ENCODE measurements at places on chromosomes 4 and X.

DNA sequence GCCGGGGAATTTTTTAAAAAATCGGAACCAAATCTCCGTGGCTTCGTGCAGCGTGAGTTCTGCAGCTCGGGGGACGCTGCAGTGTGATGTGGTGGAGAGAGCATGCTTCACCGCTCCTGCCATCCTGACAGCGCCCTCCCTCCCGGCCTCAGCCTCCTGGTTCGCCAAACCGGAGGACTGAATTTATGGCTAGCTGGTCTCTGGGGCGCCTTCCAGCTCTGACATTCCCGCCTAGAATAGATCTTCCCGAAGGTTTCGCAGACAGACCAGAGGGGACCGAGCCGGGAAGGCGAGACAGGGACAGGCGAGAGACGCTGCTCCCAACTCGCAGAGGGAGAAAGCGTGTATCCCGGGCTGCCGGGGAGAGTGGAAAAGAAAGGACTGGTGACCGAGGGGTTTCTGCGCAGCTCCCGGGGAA, 25.9 kb downstream of the HOPX start:
- DNase-seq, result no peak

- no peak for DNase-seq
Measured at GRCh38 chr4:6175426-6175825, 24.9 kb downstream of the JAKMIP1 start.

DNA sequence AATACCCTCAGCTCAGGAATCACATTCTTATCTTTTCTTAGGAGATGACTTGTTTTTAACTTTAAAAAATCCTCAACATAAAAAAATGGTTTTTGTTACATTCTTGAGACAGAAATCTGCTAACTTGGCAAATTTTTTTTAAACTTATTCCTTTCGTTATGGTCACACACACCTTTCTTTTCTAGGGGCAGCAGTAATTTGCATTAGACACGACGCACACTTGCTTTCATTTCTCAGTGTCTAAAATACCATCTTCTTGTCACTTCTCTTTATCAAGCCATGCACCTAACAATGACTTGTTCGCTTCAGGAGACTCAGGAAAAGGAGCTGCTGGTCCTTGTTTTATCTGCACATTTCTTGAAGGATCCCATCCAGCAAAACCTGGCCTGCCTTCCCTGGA, 112.6 kb upstream of the TBL1X start:
- no peak for DNase-seq

- DNase-seq, result no peak
Measured at GRCh38 chr4:179124419-179124818, 1682.2 kb upstream of the AGA start.

DNA sequence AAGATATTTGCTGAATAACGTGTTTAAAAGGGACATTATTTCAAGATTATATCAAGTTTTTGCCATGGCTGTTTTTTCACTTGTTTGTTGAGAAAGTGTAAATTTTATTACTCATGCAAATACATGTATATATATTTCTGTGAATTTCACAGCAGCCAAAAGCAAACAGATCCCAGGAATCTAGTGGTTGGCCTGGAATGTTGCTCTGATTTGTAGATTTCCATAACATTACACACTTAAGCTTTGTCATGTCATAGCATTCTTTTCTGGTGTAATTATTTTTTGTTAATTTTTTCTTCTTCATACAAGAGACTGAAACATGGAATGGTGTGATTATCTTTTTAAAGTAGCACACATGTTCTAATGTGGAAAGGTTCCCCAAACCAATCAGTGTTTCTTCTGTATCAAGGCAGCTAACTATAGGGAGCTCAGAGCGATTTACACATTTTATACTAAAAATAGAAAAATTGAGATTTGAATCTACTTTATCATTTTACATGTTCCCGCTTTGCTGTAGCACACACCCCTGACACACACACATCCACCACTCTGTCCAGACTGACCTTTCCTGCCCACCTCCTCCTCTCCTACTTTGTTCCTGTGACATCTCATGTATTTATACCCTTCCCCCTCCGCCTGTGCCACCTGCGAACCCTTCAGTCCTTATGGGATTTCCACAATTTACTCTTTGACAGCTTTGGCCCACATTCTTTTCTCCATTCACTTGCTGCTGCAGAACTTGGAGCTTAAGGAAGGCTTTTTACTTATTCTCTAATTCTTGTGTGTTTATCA, 20.3 kb downstream of the RUFY3 start:
- no peak for DNase-seq

DNA sequence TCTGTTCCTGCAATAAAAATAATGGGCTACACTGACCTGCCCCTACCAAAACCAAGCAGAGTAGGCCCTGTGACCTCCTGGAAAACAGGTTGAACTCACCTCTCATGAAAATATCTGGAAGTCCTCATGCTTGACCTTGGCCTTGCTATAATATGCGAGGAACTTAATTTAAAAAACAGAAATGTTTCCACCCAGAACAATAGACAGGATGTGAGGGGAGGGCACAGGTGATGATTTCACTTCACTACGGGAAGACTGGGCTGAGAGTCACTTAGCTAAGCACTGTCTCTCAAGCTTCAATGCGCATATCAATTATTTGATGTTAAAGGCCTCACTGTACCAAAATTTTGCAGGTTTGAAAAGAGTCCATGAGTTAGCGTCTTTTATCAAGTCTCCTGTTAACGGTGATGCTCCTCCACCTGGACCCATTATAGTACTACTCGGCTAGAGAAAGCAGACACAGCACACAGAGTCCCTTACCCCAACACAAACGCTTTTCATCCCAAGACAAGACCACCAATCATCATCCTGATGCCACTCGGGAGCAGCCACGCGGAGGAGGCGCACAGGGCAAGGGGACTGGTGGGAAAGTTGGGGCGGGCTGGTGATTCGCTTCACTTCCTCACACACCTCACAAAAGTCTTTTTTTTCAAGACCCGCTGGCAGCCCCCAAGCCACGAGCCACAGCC, 25.9 kb downstream of the ZNF721 start:
- no peak for DNase-seq

- DNase-seq, result no peak
Measured at GRCh38 chr4:72365981-72366380, 203.0 kb downstream of the ADAMTS3 start.

- DNase-seq, result no peak
Measured at GRCh38 chrX:72123471-72124185, 8.1 kb downstream of the RTL5 start.

DNA sequence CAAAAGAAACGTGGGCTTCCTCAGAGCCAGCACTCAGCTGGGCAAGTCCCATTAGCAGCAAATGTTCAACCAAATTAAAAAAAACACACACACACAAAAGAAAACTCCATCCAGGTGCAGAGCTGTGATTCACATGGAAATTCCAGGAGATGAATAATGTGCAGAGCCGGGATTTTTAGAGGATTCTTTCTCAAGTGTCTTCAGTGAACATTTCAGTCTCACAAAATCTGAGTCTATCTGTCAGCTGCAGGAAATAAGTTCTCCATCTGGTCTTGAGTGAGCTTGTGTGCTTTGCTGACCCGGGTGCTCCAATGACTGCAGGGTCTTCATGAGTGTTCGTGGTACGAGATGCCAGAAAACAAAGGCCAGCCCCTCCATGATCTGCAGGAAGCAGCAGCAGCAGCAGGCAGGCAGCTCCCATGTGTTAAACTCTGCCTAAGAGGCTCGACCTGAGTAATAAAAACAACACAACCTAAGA, 44.3 kb downstream of the RASGEF1B start:
- no peak for DNase-seq

- DNase-seq, result no peak
Measured at GRCh38 chrX:12425496-12425895, 287.2 kb downstream of the FRMPD4 start.

- DNase-seq, result no peak
Measured at GRCh38 chr4:131526686-131527085, 1622.4 kb upstream of the PCDH10 start.

GRCh38 chr4:172404676-172405075, 591.5 kb downstream of the GALNTL6 start:
- peak; percentile 86 for DNase-seq

DNA sequence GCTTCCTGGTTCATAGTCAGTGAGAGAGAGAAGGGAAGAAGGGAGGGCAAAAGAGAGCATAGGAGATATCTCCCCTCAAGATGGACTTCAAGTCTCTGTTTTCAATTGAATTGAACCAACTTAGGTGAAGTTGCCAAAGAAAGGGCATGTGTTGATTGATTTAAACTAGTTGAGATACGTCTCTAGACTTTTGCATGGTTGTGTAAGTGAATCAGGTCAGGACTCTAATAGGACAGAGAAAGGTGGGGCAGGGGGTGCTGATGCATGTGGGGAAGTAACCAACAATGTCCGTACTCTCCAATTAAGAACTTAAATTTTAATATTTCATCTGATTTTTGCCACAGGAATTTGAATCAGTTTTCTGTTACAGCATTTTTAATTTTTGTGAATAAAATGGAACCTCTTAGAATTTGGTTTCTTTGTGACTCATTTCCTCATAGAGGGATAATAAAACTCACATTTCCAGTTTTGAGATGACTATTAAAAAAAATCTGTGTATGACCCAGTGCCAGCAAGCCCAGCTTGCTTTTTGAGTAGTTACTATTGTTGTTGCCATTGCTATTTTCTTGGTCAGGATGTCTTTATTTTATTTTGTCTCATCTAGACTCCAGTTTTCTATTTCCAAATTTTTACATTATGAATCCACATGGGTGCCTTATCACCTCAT, 37.3 kb downstream of the SLIT2 start:
- no peak for DNase-seq

DNA sequence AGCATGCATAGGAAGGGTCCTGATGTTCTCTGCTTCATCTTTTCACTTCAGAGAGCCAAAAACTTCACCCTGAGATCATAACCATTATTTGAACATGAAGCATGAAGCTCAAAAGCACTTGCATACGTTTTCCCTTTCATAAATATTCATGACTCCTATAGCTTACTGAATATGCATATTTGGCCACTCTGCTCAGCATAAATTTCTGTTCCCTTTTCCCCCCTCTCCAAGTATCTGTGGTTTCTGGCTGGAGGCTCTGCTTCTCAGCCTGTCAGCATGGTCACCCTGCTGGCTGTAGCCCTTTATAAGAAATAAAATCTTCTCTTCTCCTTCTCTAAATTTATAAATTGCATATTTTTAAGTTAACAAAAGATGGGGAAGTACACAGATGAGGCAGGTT, 384.7 kb upstream of the AGA start:
- no peak for DNase-seq

DNA sequence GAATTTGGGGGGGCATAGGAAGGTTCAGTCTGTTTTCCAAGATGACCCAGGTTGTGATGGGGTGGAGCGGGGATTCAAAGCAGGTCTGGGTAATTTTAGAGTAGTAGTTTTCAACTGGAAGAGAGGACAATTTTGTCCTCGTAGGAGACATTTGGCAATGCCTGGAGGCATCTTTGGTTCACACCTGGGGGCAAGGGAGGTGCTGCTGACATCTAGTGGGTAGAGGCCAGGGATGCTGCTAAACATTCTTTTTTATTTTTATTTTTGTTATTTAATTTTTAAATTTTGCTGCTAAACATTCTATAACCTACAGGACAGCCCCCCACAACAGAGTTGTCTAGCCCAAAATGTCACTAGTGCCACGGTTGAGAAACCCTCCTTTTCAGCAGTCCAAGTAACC, 1.9 kb downstream of the RAB9A start:
- DNase-seq, result no peak

GRCh38 chrX:129590596-129590995, 50.5 kb downstream of the OCRL start:
- DNase-seq, result no peak

GRCh38 chr4:34534916-34535315, 1709.4 kb downstream of the ARAP2 start:
- DNase-seq, result no peak

DNA sequence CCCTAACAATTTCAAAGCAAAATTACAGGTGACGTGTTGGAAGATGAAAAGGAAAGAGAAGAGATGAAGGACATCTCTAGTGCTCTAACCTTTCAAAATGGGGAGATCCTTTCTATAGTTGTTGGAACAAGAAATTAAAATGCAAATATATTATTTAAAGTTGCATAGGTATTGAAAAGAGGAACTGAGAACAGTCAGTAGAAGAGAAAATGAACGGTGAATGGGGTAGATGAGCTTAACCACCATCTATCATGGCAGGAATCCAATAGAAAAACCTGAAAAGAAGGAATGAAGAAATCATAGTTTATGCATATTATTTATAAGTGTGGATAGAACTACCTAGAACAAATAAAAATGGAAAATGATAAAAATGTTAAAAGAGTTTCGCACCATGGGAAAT, 42.0 kb downstream of the ANXA5 start:
- no peak for DNase-seq

DNA sequence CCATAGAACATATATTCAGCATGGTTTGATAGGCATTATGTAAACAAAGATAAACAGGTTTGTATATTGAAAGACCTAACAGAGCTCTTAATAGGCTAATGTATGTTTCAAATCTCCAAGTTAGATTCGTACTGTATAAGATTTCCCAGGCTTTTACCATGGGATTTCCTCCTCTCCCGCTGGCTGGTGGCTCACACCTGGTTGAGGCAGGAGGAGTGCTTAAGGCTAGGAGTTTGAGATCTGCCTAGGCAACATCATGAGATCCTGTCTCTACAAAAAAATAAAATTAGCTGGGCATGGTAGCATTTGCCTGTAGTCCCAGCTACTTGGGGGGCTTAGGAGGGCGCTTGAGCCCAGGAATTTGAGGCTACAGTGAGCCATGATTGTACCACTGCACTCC, 5.4 kb downstream of the CPE start:
- DNase-seq, result no peak

DNA sequence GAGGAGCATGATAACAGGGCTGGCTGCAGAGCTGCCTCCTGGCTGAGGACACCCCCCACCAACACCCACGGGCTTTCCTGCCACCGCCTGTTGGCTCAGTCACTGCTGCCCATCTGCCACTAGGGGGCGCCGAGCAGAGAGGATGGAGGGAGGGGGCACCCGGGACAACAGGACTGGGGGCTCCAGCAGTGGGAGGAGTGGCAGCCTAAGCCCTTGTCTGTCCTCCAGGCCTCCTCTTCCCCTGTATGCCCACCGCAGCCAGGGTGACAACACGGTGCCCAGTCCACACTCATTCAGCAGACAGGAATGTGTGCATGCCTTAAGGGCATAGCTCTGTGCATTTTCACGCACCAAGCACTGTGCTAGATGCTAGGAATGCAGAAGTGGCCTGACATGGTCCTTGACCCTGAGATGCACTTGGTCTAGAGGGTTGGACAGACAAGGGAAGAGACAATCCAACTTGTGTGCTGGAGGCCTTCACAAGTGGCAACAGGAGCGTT, 149.9 kb downstream of the AMMECR1 start:
- DNase-seq, result no peak

DNA sequence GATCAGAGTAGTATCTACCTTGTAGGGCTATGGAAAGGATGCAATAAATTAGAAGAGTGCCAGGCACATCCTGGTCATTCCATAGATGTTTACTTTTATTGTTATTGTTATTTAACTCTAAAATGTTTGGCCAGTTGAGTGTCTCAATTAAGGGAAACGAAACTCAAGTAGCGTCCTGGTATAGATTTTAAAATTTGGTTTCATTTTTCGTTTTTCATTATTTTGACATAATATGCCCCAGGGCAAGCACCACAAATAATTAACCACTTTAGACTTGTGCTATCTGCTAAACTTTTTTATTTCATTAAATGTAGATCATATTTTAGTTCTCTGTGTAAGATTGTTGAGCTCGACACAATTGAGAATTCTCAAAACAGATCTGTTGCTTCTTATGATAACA, 179.7 kb upstream of the PRPS2 start:
- no peak for DNase-seq

All from NCI-H748 treated with DMSO at 0.1 percent for 48 hours (cell line).